ENCODE measurements at places on chromosomes 4 and X.

- peak; percentile 27 for DNase-seq
These were observed 39.4 kb downstream of the PPM1K start for GRCh38 chr4:88244816-88245579.

GRCh38 chrX:24702362-24703184, 8.9 kb downstream of the POLA1 start:
- DNase-seq: no peak

DNA sequence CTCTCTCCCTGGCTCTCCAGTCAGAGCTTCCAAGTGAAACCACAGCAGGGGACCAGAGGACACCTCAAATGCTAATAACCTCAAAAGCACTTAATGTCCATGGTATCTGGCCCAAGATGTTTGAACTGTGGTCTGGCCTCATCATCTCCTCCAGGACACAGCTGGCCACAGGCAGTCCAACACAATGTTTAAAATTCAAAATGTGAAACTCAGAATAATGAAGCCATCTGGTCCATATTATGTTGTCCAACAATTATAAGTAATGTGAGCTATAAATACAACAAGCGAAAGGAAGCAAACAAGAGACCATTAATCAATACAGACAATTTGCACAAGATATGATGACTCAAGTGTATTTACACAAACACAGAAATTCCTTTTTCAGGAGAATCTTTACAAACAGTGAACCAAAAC, 90.7 kb upstream of the S100G start:
- DNase-seq: no peak

DNA sequence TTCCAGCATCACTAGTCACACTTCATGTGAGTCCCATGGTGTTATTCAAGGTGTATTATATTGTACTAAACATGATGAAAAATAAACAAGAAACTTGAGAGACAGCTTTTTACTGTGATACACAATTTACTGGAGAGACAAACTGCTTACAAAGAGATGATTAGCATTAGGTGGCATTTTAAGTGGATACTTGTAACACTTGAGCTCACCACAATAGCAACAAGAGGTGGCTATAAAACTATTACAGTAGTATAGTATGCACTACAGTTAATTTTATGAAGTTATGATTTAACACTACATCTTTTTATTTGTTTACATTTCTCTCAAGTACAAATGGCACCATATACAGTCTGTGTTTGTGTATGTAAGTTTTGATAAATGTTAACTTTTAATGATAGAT, 246.6 kb downstream of the PARM1 start:
- no peak for DNase-seq

GRCh38 chrX:133258481-133258880, 40.3 kb upstream of the TFDP3 start:
- DNase-seq: no peak

GRCh38 chrX:40005292-40006011, 92.3 kb downstream of the BCOR start:
- DNase-seq: peak; percentile 7

- no peak for DNase-seq
These were observed 196.7 kb downstream of the ZNF330 start for GRCh38 chr4:141417387-141417786.

GRCh38 chr4:136328131-136328530, 1204.2 kb downstream of the PCDH18 start:
- DNase-seq: no peak

GRCh38 chrX:78506248-78506647, 152.9 kb downstream of the RTL3 start:
- no peak for DNase-seq

- no peak for DNase-seq
These were observed 85.4 kb upstream of the FAT1 start for GRCh38 chr4:186809070-186809469.

DNA sequence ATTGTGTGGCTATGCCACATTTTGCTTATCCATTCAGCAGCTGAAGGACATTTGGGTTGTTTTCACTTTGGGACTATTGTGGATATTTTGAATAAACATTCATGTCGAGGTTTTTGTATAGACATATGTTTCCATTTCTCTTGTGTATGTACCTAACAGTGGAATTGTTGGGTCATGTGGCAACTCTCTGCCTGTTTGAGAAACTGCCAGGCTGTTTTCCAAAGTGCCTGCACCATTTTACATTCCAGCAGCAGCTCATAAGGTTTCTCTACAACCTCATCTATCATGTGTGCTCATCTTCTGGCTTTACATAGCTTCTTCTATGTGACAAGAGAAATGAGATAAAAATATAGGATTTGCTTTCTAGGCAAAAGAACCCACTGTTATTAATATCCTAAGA, 29.5 kb upstream of the TSPAN5 start:
- no peak for DNase-seq

- no peak for DNase-seq
These were observed 1005.5 kb upstream of the INTU start for GRCh38 chr4:126627255-126627654.

- no peak for DNase-seq
These were observed 40.3 kb downstream of the MAML3 start for GRCh38 chr4:140113653-140114052.

DNA sequence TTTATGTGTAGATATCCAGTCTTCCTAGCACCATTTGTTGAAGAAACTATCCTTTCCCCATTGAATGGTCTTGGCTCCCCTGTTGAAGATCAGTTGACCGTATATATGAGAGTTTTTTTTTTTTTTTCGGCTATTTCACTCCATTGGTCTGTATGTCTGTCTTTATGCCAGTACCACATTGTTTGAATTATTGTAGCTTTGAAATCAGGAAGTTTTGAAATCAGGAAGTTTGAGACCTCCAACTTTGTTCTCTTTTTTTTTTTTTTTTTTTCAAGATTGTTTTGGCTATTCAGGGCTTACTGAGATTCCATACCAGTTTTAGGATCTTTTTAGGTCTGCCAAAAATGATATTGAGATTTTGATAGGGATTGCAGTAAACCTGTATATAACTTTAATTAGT, 4.3 kb upstream of the SCD5 start:
- no peak for DNase-seq

DNA sequence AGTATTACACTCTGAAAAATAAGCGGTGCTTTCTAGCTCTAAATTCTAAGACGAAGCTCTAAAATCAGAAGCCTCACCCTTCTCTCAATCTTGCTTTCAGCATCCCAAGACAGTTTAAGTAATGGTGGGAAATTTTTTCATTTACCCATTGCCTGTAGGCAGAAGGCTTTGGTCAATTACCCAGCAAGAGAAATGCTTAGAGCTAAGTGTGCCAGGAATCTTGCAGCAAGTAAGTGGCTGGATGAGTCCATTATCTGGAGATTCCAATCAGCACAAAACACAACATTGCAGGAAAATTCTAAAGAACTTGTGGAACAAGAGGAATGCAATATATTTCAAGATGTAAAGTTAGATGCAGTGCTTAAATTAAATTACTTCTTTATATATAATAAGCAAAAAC, 28.4 kb downstream of the USP26 start:
- DNase-seq: no peak

- no peak for DNase-seq
These were observed 35.7 kb downstream of the PACRGL start for GRCh38 chr4:20735931-20736330.

DNA sequence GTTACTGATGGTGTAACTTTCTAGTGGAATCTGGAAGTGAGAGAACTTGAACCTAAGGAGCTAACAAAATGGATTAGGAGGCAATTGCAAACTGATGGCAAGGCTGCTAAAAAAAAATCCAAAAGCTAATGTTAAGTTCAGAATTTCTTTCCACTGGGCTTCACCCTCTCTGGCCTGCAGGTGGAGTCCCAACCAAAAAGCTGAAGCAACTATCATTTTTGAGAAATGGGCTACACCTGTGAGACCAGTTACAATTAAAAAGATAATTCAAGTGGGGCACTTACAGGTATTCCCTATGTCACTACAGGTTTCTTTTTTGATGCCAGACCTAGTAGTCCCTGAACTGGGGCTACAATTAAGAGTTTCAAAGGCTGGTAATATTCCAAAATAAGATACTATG, 142.1 kb upstream of the FTHL17 start:
- DNase-seq: no peak

- no peak for DNase-seq
These were observed 135.9 kb upstream of the EOLA2 start for GRCh38 chrX:150074175-150074574.

GRCh38 chr4:101730291-101731117, 60.0 kb upstream of the BANK1 start:
- peak; percentile 53 for DNase-seq

- no peak for DNase-seq
These were observed 10.0 kb upstream of the SPCS3 start for GRCh38 chr4:176309772-176310171.

DNA sequence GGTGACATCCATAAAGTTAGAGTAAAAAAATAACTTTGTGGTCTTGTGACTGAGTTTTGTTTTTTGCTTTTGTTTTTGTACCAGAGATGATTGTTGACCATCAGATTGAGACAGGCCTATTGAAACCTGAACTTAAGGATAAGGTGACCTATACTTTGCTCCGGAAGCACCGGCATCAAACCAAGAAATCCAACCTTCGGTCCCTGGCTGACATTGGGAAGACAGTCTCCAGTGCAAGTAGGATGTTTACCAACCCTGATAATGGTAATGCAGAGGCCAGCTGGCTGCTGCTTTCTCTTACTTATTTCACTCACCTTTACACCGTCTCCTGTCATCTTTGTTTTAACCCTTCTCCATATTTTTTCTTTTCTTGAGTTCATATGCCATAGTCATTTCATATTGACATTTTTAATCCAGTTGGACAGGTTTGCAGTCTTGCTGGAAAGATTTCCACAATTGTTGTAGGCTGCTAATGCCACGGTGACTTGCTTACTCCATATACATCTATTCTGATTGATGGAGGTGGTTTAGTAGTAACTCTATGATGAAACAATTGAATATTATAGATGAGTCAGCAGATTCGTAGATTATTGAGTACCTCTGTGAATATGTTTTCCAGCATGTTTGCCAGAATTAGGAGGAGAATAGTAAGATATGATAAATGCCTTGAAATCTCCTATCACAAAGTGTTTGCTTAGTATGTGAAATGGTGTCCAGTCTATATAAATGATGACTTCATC, 18.3 kb downstream of the SLC4A4 start:
- DNase-seq: no peak

DNA sequence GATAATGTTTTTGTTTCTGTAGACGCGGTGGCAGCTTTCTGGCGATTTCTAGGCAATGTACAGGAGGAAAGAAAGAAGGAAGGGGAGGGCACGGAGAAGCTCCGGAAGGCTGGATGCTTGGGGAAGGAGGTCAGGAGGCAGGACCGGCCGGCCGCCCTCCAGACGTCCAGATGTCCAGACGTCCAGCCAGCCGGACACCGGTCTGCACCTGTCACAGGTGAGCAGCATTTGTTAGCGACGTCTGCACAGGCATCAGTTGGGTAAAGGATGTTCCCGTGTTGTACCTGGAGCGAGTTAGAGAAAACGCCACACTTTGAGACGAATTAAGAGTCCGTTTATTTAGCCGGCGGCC, 90.0 kb upstream of the PPP2R3B start:
- DNase-seq: no peak

- DNase-seq: no peak
These were observed 113.8 kb upstream of the LRPAP1 start for GRCh38 chr4:3645711-3646679.

DNA sequence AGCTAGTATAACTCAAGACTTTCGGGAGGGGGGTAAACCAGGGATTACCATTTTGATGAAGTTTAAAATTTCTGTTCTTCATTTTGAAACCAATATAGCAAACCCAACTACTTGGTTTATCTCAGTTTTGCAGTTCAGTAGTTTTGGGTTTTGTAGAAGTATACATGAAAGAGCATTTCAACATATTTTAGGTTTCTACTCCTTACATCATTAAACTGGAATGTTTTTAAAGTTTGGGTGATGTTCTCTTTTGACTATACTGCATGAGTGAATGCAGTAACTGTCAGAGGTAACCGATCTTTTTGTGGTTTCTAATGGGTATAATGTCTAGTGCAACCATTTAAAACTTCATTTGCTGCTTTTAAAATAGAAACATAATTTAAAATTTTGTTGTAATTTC, 248.3 kb upstream of the MAD2L1 start:
- no peak for DNase-seq

GRCh38 chrX:130419263-130419662, 17.5 kb downstream of the RBMX2 start:
- no peak for DNase-seq

- no peak for DNase-seq
These were observed 956 bp downstream of the C4orf51 start for GRCh38 chr4:145680902-145681301.

DNA sequence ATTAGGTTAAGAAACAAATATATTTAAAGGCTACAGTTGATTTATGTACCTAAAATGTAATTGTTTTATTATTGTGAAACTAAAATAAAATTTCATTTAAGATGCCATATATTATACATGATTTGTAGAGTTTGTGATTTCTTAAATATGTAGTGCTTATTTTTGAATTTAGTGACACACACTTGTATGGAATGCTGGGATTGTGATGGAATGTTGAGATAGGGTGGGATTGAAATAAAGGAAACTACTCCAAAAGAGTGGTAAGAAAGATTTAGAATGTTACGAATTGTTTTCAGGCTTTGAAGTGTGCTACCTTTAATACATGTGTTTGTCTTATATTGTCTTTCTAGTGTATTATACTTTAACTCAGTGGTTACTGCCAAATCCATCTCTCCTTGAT, 330.3 kb upstream of the PITX2 start:
- no peak for DNase-seq

DNA sequence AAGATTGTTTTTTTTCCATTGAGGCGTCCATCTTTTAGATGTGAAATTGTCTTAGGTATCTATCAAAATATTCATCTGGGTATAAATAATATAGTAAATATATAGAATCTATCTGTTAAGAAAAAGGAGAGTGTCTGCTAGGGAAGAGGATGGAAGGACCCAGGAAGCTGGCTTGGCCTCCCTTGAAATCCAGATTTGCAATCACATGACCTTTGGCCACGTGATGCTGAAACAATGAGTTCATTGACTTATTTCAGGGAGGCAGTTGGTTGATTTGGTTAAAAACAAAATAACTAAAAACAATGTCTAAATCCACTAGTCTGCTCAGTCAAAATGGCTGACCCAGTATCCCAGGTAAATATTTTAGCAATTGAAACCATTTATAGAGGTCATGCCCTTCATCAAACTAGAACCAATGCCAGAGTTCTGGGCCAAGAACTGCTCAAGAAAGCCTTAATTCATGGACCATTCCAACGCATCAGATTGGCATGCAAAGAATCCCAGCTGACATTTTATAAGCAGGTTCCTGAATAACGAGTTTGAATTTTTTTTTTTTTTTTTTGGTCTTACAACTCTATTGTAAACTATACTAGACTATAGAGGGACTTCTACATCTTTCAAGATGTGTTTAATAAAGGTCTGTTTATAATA, 172.7 kb downstream of the MID1 start:
- no peak for DNase-seq

DNA sequence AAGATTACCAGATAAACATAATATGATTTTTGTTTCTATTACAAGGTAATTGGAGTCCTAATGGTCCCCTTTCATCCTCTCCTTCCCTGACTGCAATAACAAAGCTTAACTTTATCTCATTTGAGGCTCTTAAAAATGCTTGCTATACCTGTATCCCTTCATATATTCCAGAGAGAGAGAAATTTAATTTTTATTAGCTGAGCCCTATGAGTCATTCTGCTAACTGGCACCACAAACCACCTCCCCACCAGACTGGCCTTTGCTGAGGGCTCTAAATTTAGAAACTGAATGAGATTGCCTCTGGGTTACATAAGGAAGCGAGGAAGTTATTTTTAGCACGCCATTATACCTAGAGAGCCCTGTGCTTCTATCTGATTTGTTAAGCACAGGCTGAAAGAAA, 27.4 kb downstream of the CBLL2 start:
- no peak for DNase-seq

GRCh38 chrX:14497184-14497666, 32.1 kb upstream of the GLRA2 start:
- DNase-seq: peak; percentile 4

GRCh38 chr4:7642741-7643458, 208.2 kb upstream of the PSAPL1 start:
- DNase-seq: no peak

Data from stimulated activated naive CD8-positive, alpha-beta T cell treated with anti-CD3 and anti-CD28 coated beads, Interleukin-15, Interleukin-2, amounts not matched to agents 100 U/mL and 50 U/mL, for 24 hours (primary cell).